ENCODE measurements at places on chromosomes 16 and 17. TPM values are rescaled to one million over a fixed set of nuclear protein-coding genes. Genes with fewer than 3 reads are reported as not detected.

CD300C gene
- not detected for total RNA-seq

GRCh38 chr16:49022351-49022963 is 259.2 kb downstream of the CBLN1 start:
- DNase-seq: no peak

GRCh38 chr17:27536781-27537180 is 80.5 kb downstream of the KSR1 start:
- DNase-seq: no peak

DNA sequence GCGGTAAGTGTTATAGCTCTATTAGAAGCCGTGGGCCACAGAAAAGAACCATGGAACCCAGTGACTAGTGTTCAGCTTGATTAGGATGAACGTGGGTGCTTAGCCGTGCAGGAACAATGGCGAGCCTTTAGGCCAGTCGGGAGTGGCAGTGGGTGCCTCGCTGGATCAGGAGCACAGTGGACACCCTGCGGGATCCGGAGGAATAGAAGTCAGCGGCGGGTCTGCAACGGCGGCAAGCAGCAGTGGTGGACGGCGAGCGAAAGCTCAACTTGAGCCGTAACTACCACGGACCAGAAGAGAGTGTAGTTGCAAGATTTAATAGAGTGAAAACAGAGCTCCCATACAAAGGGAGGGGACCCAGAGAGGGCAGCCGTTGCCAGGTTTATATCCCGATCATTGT is 37.3 kb upstream of the CDH15 start:
- no peak for DNase-seq

DNA sequence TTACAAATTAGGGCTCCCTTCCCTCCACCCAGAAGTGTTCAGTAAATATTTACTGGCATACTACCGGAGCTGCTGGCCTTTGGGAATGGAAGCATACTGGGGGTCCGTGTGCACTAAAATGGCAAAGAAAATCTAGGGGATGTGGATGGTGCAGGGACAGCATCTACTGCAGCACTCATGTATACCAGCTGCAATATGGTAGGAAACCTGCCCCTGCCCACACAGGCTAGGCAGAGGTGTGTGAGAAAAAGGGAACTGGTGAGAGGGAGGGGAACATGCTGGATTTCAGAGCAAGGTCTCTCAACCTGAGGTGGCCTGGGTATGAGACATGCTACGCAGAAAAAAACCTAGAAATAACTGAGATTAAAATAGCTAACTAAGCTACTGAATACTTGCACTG is 145.4 kb downstream of the CDH13 start:
- DNase-seq: no peak

NOD2 gene
- total RNA-seq: not detected

CCT6B gene
- 3.2 TPM for total RNA-seq
